ENCODE measurements at places on chromosomes 11 and 22.

- DNase-seq = no peak
Measured at GRCh38 chr11:102518296-102519094, 12.1 kb downstream of the MMP7 start.

DNA sequence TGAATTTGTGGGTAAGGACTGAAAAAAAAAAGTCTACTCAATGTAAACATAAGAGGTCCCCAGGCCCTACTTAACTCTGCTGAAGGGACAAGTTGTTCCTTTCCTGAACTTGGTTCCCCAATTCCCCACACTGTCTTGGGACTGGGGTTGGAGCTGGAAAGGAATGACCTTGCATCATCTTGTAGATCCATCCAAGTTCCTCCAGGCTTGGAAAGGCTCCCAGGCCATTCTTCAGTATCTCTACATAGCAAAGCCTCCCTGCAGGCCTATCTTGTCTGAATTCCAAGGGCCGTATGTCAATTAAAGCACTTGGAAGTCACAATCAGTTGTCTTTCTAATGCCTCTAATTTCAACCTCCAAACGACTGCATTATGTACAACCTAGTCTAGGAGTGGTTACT is 361.2 kb downstream of the TMEM135 start:
- no peak for DNase-seq

DNA sequence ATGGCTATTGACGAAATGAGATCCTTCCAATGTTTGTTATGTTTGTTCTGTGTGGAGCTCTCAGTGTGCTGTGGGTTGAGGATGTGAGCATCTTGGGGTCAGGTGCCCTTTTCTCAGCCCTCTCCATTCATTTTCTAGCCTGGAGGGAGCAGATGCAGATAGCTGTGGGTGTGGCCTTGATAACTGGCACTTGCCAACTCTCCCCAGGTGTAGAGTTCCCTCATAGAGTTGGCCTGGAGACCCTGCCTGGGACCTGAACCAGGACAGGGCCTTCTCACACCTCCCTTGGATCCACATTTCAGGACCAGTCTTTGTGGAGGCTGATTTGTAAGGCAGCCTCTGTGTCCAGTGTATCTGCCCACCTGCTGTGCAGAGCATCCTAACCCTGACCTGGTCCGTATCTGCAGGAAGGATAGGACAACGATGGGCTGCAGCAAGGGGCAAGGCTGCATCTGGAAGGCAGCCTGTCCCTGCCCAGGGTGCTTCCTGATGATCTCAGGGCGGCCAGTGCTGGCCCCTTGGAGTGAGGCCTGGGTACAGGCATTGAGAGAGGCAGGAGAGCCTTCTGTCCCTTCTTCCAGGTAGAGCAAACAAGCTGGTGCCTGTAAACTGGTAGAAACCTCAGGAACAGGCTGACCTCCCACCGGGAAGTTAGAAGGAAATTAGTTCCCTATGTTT is 245.9 kb downstream of the TBC1D22A start:
- DNase-seq = no peak

- no peak for DNase-seq
Measured at GRCh38 chr11:64754124-64754918, 5.5 kb downstream of the PYGM start.

DNA sequence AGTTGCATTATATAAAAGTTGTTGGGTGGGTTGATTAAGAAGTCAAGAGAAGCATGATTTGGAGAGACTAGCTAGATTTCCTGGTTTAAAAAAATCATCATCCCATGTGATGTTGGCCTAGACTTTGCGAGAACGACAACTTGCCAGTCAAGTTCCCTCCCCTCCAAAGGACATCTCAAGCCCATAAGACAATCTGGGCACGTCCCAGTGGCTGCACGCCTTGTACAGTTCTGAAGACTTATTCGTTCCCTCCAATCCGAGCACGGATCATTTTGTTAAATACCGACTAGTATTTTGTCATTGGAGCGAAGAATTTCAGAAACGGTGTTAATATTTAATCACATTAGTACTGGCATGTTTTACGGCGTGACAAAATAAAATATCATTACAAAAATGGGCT is 8.0 kb downstream of the MN1 start:
- no peak for DNase-seq

DNA sequence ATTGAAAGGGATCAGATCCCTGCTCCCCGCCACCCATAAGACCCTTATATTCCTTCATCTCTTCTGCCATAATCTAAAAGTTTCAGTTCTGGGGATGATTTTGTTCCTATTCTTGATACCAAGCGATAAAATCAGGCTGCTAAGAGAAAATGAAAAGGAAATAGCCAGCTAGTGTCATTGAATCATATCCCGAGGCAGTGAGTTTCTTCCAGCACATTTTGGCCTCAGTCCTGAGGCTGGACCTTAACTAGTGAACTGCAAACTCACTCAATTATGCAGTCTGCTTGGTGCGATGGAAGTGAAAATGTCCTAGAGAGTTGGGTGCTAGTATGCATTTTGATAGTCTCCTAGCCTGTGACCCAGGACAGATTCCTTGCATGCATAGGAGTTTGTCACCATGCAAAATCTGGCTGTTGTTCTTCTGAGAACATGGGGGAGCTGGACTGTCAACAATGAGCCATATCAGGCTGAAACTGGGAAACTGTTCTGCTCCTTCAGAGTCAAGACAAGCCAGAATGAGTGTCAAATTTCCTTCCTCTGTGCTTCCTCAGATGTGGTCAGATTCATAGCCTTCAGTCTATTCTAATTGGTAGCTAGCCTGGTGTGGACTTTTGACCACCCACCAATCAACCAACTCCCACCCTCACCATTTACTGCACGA is 102.9 kb downstream of the CCDC81 start:
- DNase-seq = no peak

DNA sequence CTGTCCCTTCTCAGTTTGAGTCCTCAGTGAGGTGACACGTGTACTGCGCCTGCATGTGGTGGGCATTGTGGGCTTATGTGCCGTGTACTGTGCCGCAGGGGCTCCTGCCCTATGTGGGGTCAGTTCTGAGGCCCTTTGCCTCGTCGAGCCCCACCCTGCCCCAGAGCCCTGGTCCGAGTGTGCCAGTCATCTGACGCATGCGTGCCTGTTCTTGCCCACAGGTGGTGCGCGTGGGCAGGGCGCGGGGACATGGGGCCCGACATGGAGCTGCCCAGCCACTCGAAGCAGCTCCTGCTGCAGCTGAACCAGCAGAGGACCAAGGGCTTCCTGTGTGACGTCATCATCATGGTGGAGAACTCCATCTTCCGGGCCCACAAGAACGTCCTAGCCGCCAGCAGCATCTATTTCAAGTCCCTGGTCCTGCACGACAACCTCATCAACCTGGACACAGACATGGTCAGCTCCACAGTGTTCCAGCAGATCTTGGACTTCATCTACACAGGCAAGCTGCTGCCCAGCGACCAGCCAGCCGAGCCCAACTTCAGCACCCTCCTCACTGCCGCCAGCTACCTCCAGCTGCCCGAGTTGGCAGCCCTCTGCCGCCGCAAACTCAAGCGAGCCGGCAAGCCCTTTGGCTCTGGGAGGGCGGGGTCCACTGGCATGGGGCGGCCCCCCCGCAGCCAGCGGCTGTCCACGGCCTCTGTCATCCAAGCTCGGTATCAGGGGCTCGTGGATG is 22.3 kb upstream of the TMEM191C start:
- no peak for DNase-seq

DNA sequence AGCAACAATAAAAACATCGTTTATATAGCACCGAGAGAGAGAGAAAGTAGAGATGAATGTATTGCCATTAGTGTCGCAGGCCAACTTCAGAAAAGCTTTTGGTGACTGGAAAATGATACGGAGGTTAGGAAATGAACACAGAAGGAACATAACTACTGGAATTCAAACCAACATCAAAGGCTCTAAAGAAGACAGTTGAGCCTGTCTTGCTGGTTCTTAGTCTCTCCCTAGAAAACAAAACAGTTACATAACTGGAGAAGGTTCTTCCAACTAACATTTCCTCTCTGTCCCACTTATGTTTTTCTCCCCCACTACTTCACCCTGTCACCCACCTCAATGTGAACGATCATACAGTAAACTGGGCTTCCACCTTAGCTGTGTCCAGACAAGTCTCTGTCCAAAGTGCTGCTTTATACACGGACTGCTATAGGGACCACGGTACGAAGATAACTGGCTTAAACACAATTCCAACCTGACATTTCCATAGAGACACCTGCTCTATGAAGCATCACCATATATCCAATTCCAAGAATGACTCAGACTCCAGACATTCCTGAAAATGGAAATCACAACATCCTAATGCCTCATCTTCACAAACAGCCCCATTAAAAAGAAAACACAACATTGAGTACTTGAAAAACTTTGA is 85.2 kb upstream of the ARHGAP32 start:
- no peak for DNase-seq

- DNase-seq = no peak
Measured at GRCh38 chr11:128632141-128632791, 44.9 kb upstream of the ETS1 start.

- no peak for DNase-seq
Measured at GRCh38 chr22:22432479-22432878, 76.1 kb downstream of the ZNF280B start.
